ENCODE measurements at places on chromosomes 16 and 17.

GRCh38 chr17:18318117-18318516, 3.0 kb downstream of the SMCR8 start:
- no peak for DNase-seq

DNA sequence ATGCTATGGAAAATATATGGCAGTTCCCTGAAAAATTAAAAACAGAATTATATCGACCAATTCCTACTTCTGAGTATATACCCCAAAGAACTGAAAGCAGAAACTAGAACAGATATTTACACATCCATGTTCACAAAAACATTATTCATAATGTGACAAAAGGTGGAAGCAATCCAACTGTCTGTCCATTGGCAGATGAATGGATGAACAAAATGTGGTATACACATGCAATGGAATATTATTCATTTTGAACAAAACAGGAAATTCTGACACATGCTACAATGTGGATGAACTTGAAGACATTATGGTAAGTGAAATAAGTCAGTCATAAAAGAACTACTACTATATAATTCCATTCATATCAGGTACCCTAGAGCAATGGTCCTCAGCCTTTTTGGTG, 263.5 kb upstream of the AXIN2 start:
- no peak for DNase-seq

DNA sequence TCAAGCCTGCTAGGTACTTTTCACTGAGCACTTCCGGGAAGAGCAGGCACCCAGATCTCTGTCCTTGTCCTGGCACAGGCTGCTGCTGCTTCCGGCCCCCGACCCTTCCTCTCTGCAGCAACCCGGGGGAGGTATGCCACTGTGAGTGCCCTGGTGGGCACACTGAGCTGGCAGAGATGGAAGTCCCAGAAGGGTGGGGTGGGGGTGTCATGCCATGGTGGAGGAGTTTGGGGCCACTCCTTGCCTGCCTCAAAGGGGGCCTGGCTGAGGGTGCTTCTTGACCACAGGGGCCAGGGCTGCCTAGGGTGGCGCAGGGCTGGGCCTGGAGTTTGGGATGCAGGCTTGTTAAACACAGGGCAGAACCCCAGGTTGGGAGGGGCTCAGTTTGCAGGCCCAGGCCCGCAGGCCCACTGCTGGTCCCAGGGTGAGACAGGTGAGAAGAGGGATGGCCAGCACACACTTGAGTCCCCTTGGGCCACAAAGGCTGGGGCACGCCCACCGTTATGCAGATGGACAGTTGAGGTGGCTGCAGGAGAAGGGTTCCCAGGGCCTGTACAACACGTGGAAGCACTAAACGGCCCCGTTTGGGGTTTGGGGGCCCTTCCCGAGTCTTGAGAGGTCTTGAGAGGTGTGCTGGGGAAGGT, 8.7 kb downstream of the TMEM235 start:
- no peak for DNase-seq

GRCh38 chr16:70380248-70380918, 33.7 kb downstream of the DDX19A start:
- DNase-seq, result peak; percentile 84

GRCh38 chr17:1498869-1499268, 6.4 kb upstream of the MYO1C start:
- DNase-seq, result no peak

- DNase-seq, result peak; percentile 69
These were observed 1.5 kb downstream of the PDF start for GRCh38 chr16:69328854-69329316.
